Central memory CD8-positive, alpha-beta T cell (primary cell): ENCODE measurements at places on chromosomes 6 and 20.

DNA sequence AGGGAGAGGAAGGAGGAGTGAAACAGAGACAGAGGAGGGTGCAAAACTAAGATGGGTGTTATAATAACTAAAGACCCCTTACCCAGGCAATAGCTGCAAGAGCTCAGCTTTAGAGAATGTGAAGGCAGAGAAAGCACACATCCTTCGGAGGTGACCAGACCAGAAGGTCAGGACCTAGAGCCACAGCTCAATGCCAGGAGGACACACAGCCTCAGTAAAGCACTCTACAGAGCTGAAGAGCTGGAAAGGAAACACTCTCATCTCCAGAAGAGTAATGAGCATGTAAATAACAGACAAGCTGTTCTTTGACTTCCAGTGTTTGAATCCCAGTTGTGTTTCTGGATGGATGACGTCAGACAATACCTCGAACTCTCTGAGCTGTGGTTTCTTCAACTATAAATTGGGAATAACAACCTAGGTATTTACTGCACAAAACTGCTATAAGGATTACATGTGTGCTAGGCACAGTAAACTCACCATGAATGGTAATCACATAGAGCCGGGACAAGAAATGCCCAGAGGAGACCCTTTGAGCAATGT, 63.2 kb downstream of the MAP3K5 start:
- no peaks in the 10 kb centered on the region for H3K27me3 ChIP-seq
- H3K4me1 ChIP-seq: peaks cover 41% of the 10 kb centered on the region
- no peak overlapping the region for H3K4me3 ChIP-seq
- no peak overlapping the region for H3K27ac ChIP-seq

DNA sequence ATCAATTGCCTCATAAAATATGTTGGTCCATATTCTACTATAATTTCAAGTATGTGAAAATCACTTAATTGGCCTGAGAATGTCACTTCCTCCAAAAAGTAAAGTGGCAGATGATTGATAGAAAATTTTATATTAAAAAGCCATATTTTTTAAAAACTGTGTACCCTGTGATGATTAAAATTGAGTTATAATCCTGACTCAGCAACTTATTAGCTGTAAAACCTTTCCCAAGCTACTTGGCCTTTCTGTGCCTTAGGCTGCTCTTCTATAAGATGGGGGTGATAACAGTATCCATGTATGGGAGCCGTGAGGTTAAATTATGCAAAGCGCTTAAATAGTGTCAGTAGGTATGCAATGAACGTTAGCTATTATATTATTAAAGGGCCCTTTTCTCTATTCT, 524.4 kb downstream of the TFAP2A start:
- no peaks in the 10 kb centered on the region for H3K4me1 ChIP-seq
- H3K27ac ChIP-seq: no peak overlapping the region
- no peaks in the 10 kb centered on the region for H3K36me3 ChIP-seq
- H3K27me3 ChIP-seq: no peaks in the 10 kb centered on the region

DNA sequence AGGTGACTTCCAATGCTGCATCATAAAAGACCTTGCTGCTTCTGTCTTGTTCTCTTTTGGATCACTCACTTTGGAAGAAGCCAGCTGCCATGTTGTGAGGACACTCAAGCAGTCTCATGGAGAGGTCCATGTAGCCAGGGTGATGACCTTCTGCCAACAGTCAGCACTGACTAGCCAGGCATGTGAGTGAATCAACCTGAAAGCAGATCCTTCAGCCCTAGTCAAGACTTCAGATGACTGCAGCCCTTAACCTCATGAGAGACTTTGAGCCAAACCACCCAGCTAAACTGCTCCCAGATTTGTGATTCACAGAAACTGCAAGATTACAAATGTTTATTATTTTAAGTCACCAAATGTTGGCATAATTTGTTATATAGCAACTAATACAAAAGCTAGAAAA, 86.0 kb upstream of the IYD start:
- no peaks in the 10 kb centered on the region for H3K4me1 ChIP-seq
- peaks cover 63% of the 10 kb centered on the region for H3K27me3 ChIP-seq
- no peak overlapping the region for H3K27ac ChIP-seq
- H3K36me3 ChIP-seq: no peaks in the 10 kb centered on the region

DNA sequence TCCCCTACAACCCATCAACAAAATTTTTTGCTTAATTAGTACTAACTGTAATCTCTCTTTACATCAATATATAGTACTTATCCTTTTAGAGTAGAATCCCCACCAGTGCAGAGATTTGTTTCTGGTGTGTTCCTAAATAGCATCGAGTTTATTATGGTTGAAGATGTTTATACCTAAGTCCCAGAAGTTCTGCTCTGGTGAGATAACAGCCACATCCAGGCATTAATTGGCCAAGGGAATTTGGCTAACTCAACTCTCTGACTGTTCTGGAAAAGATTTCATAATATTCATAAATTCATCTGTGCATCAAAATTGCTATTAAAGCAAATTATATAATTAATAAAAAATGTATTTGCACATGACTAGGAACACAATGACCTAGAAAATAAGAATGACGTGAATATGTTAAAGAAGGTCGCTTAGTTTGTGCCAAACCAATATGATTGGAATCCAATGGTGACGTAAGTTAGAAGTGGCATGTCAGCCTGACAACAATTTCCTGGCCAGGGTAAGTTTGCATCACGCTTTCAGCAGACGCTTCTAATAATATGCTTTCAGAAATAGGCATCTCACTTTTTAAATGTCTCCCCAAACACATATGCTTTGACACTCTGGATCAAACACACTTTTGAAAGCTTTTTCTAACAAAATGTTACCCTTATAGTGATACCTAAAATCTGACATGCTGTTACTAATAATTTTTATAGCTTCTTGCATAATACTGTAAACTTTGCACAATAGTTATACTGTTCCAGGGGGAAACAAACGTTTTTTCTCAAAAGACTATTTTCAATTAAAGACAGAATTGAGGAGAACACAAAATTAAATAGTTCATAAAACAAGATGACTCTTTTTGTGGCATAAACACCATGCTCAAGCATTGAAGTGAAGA, 236.7 kb downstream of the TENT5A start:
- H3K27ac ChIP-seq: no peak overlapping the region
- DNase-seq: no peak
- no peaks in the 10 kb centered on the region for H3K4me1 ChIP-seq
- no peaks in the 10 kb centered on the region for H3K27me3 ChIP-seq
- no peak overlapping the region for H3K4me3 ChIP-seq
- H3K36me3 ChIP-seq: no peaks in the 10 kb centered on the region

DNA sequence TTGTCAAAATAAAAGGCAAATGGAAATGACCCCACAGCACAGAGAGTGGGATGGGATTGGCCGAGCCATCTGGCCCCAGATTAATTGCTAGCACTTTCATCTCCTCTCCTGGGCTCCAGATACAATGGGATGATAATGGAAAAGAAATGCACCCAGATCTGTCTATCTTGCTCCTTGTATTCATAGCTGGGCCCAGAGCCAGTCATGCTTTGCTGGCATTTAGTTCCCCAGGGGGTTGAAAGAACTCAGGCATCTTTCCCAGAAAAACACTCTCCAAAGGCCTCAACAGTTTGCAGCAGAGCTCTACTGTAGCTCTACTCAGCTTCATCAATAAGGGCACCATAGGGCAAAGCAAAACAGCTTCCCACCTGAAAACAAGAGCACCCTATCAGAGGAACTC, 116.0 kb upstream of the FOXA2 start:
- no peaks in the 10 kb centered on the region for H3K36me3 ChIP-seq
- DNase-seq: no peak
- no peaks in the 10 kb centered on the region for H3K4me1 ChIP-seq
- H3K27ac ChIP-seq: no peak overlapping the region
- no peaks in the 10 kb centered on the region for H3K27me3 ChIP-seq
- H3K4me3 ChIP-seq: no peak overlapping the region

DNA sequence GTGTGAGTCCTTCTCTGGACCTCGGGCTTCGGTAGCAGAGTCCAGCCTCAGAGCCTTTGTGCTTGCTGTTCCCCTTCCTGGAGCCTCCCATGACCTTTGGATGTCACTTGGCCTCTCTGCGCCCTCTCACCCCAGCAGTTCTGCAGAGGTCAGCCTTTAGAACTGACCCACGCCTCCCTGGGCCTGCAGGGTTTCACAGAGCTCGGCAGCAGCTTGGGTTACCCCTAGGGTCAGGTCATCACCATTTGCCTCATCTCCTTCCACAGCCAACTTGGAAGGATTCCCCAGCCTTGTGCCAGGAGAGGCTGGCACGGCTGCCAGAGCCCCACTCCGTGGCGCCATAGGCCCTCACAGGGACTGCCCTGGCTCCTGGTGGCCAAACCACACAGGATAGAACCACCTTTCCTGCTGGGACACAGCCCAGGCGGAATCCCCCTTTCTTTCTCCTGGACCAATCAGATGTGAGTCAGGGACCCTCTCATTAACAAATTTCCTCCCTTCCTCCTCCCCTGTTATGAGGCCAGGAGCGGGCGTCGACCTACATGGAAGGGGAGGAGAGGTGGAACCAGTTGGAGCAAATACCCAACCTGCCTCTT, 13.9 kb upstream of the SIRPA start:
- H3K36me3 ChIP-seq: no peaks in the 10 kb centered on the region
- H3K4me3 ChIP-seq: no peak overlapping the region
- H3K27ac ChIP-seq: no peak overlapping the region

- no peaks in the 10 kb centered on the region for H3K27me3 ChIP-seq
- no peak overlapping the region for H3K4me3 ChIP-seq
- peaks cover 3% of the 10 kb centered on the region for H3K36me3 ChIP-seq
- H3K4me1 ChIP-seq: peaks cover 32% of the 10 kb centered on the region
These were observed 21.2 kb upstream of the ASXL1 start for GRCh38 chr20:32336918-32337347.

DNA sequence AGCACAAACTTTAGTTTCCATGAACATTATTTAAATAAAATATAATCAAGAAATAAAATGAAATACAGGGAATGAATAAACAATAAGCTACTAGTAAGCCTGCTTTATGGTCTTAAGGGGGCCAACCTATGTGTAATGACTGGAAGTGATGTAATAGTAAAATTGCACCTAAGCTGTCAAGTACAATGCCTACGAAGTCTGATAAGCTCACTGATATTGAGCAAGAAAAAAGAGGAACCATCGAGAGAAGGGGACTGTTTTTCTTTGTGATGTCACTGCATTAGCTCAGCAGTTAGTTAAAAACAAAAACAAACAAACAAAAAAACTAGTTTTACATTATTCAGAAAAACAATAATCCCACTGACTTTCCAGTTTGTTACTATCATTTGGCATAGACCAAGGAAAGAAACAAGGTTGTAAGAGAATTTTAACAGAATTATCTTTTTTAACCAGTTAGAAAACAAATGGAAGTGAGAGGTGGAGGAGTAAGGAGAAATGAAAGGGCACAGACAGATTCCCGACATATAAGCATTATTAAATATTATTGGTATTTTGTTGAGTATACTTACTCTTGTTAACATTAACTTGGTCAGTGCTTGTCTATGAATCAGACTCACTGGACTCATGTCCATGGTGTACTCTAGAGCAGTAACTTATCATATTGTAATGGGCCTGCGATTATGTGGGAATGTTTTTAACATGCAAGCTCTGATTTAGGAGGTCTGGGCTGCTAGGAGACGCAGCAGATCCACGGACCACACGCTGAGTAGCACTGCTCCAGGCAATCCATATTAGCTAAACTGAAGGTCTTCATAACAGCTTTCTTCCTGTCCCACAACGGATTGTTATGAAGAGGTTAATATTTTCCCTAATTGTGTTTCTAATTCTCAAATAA, 99.6 kb upstream of the HMGCLL1 start:
- no peak for DNase-seq
- no peaks in the 10 kb centered on the region for H3K36me3 ChIP-seq
- no peaks in the 10 kb centered on the region for H3K27me3 ChIP-seq
- no peak overlapping the region for H3K27ac ChIP-seq
- no peaks in the 10 kb centered on the region for H3K4me1 ChIP-seq
- H3K4me3 ChIP-seq: no peak overlapping the region

DNA sequence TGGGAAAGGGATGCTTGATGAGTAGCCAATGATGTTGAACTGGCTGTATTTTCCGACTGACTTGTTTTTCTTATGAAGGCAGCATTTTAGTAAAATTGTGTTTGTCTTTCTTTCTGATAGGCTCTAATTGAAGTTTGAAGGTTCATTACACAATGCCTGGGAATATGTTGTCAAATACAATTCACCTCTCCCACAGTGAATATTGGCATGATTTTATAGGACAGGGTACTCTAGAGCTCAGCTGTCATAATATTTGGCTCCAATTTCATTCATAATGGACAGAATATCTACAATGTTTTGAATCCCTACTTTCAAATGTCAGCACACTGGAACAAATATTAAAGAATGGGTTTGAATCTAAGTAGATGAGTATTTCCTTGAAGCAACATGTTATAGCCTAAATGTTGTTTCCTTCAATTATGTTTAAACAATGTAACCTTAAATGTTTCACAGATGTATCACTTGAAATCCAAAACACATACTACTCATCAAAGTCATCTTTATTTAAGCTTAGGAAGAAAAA, 81.4 kb downstream of the LAMA2 start:
- H3K27me3 ChIP-seq: no peaks in the 10 kb centered on the region
- DNase-seq: no peak
- no peak overlapping the region for H3K4me3 ChIP-seq
- no peak overlapping the region for H3K27ac ChIP-seq

DNA sequence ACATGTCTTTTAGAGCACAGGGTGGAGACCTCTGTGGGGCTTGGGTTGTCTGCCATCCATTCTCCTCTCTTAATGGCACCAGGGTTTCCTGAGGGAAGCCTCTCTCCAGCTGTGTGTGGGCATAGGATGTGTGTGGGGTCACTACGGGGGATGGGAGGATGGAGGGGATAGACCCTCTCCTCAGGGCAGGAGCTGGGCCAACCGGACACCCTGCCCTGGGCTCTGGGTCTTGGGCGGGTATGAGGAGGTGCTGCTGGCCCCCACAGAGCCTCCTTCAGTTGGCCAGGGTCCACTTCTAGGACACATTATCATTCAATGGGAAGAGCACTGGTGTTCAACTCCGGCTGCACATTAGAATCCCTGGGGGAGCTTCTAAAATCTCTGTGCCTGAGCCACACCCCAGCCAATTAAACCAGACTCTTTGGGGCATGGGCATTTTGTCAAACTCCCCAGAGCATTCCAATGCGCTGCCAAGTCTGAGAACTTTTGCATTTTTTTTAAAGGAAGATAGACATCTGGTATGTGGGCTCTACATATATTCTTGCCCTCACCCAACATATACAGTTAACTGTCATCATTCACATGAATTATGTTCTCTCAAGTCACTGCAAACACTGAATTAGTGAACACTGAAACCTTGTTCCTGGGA, 38.5 kb downstream of the TRAM2 start:
- H3K27ac ChIP-seq: no peak overlapping the region
- H3K36me3 ChIP-seq: peaks cover 6% of the 10 kb centered on the region
- H3K4me3 ChIP-seq: peak overlapping the region; percentile 5
- peaks cover 49% of the 10 kb centered on the region for H3K4me1 ChIP-seq
- no peak for DNase-seq
- H3K27me3 ChIP-seq: no peaks in the 10 kb centered on the region

DNA sequence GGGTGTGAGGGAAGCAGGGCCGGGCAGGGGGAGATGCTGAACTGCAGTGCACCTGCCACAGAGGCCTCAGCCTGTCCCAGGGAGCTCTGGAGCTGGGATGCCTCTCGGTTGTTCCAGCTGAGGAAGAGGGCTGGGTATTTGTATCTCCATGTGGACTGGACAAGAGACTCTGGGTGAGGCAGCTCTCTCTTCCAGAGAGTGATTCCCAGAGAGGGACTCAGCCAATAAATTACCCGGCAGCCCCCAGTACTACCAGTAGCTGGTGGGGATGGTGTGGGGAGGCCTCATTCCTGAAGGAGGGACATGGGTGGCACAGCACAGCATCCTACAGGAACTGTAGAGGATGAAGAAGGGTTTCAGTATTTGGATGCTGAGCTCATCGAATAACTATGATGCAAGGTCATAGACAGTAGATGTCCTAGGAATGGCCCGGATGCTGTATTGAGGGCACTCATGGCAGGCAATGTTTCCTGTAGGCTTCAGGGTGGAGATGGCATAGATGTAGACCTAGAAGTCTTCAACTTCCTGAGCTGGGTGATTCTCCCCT, 1.4 kb downstream of the FGD2 start:
- H3K27me3 ChIP-seq: no peaks in the 10 kb centered on the region
- peak overlapping the region; percentile 67 for H3K27ac ChIP-seq
